GM20000 (cell line): ENCODE measurements at places on chromosomes 7 and 10.

DNA sequence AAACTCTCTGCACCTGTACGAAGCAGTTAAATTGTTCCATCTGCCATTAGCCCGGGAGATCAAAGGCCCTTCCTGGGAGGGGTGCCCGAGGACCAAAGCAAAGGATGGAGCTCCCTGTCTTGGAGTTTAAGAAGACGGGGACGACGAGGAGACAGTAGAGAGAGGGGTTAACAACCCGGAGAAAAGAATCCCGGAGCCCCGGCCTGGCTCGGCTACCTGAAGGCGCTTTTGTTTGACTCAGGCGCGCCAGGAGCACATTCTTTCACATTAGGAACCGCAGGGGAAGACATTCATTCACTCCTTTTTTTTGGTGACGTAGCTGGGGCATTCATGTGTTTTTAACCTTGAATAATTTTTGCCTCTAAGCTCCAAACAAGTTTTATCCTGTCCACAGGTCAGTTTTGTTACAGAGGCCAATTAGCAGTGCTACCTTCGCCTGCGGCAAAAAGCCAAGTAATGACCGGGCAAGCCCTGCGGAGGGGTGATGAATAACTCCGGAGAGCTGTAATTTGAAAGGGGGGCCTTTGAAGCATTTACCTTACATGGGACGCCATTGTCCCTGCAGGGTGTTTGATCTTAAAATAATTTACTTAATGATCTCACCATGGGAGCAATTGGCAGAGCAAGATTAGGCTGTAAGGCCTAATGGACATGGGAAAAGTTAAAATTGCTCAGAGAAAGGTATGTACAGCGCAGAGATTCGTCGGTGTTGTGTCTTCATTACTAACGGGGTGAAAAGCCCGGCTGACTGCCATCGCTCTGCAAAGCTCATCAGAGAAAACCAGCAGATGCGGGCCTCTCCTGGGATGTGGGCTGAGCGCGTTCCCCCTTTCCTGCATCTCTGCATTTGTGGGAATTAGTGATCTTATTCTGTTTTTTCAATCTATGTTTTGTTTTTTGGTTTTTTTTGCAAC lies 258.0 kb upstream of the SP4 start:
- no peak for DNase-seq

DNA sequence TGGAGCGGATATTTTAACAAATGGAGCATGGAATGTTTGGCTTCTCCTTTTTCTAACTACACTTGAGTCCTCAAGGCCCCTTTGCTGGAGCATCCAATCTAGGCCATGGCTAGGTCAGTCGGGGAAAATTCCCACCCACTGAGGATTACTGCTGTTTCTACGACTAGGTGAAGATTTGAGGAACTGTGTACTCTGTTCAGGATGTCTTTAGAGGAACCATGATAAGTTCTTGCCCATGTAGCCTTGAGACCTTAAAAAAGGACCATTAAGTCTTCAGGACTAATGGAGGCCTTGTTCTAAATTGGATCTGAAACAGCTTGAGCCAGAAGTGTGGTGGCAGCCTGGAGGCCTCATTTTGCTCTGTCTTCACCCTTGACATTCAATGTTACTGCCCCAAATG lies 6.2 kb downstream of the AGK start:
- no peak for DNase-seq

- peak; percentile 31 for DNase-seq
These were observed 3.4 kb downstream of the EVX1 start for GRCh38 chr7:27245798-27246691.

DNA sequence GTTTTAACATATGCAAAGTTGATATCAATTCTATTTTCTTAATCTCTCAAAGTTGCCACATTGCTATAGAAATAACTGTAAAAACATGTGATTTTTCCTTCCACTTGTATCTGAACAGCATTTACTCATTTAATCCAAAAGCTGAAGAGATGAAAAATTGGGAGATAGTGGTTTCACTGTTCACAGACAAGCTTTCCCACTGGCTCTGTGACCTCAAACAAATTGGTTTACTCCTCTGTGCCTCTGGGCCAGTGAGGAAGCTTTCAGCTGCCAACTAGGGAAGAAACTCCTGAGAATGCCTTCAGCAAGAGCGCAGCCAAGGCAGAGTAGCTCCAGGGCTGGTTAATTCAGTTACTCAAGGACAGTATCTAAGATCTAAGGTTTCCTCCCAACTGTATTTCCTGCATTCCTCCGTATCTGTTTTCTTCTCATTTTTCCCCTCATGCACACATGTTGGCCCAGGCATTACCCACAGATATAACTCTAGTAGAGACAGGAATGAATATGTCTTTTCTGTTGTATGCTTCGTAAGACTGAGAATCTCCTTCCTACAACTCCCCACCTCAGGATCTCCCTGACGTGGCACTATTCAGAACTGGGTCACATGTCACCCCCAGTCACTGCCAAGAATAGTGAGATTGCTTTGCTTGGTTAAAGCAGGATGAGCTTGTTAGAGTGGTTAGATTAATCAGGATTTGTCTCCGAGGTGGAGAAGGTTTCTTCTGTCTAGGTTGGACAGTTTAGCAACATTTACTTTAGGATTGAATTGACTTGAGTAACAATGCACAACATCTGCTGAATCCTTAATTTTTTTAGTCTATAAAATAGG lies 315.7 kb downstream of the NRG3 start:
- DNase-seq = no peak

- no peak for DNase-seq
These were observed 89.0 kb downstream of the NKX6-2 start for GRCh38 chr10:132696728-132697577.

DNA sequence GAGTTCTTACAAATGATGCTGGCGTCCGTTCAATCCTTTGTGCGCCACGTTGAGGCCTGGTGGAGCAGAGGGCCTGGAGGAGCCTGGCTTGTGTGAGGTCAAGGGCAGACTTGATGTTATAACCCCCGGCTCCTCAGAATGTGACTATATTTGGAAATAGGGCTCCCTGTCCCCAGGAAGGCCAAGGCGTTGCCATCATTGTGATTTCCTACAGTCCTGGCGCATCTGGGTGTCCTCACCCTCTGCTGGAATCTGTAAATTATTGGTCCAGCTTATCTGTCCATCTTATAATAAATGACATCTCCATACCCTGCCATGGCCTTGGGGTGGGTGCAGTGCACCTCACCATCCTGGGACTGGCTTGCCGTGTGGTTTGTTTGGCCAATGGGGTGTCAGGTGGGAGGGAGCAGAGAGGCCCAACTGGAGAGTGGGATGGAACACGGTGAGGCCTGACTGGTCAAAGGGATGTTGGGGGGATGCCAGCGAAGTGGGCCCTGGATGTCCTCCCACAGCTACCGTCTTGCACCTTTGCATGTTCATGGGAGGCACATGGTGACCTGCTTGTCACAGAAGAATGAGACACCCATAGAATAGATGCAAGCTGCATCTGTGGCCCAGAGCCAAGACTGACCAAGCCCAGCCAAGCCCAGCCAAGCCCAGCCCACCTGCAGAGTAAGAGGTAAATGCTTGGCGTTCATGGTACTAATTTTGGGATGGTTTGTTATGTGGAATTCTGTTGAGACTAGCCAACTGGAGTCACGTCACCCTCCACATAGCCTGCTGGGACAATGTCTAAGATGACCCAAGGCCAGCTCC lies 11.1 kb upstream of the LRRC27 start:
- DNase-seq = no peak

DNA sequence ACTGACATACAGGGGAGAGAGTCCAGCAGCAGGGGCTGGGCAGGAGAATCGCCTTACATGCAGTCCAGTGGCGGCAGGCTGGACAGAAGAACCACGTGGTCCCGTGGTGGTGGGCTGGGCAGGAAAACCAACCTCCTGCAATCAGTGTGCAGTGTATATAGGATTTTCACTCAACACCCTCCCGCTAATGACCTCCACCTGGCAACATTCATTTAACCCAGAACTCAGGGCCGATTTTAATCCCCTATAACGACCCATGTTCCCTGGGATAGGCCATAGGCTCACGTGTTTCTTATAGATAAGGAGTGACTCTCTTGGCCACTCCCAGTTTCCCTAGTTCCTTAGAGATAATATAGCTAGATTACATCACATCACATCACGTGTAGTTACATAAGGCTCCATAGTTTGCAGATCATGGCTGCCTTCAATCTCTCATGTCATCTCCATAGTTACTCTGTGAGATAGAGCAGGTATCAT lies 19.4 kb downstream of the MTURN start:
- DNase-seq = no peak

DNA sequence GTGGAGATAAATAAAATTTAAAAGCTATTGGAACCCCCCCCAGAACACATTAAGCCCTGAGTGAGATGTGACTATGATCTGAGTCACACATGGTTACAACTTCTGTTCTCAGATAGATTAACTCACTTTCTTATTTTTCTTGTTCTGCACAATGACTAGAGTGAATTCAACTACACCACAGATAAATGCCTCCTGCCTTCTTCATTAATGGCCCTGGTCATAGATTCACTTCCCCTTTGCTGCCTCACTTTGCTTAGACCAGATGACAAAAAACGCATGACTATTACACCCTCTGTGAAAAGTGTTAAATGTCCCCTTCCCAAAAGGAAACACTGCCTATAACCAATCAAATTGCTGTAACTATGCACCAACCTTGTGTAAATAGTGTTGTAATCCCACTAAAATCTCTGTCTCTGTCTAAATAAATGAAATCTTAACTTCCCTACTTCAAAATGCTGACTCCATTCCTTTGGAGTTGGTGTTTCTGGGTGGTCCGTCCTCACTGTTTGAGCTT lies 49.4 kb downstream of the AKR1D1 start:
- peak; percentile 64 for DNase-seq

DNA sequence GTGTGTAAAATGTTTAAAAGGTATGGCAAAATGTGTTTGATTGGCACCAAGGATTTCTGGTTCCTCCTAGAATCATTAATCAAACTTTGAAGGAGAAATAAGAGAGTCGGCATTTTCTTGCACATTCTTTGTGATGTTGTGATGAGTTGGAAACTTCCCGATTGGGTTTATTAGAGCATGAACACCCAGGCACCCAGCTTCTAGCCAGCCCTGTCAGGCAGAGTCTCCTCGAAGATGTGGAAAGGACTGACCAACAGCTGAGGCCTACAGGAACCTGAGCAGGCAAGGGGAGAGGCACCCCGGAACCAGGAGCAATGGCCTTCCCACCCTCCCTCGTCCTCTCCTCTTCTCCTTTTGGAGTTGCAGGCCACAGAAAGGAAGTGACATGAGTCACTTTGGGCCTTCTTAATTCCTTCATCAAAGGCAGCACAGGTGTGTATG lies 68.7 kb downstream of the EGFR start:
- DNase-seq = no peak

DNA sequence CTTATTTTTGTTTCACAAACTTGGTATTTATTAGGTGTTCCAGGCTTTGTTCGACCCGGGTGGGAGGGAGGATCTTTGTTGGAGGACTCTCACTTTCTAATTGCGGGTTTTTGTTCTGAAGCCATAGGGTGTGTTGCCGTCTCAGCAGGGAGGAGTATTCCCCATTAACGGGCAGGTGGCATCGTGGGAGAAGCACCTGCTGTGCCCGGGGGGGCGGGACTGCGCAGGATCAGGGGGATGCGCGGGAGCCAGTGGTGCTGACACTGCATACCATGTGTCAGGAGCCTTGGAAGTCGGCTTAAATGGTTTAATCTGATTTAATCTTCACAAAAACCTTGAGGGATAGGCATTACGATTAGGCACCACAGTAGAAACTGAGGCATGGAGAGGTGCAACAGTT lies 113.0 kb downstream of the MGMT start:
- DNase-seq = no peak

DNA sequence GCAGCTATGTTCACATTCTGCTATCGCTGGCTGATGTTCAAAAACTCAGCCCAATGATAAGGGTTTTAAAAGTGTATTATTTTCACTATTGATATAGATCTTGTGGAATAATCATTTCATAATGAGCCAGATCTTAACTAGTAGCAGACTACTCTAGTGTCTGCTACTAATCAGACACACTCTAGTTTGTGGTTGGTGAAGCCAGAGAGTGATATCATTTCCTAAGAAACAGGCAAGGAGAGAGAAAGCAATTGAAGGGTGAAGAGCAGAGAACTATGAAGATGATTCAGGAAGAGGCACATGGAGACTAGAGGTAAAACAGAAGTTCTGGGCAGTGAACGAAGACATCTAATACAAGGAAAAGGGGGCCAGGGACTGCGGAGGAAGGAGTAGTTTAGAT lies 58.2 kb upstream of the BET1 start:
- no peak for DNase-seq

DNA sequence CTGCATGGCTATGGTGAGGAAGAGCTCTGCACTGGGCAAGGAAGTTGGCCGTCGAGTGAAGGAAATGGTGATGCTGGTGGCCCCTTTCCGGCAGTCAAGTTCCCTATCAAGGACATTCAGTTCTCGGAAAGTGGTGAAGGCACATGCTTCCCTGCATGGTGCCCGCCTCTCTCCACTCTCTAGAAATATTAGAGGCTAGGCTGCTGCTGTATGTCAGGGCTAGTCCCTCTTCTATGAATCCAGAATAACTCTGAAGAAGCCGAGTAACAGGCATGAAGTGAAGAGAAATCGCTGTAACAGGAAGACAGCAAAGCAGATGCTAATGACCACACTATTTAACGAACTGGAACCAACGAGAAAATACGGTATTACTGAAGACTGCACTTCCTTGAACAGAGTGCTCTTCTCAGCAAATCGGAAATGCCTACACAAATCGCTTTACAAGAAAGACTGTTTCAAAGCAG lies 5.4 kb downstream of the IDI1 start:
- DNase-seq = peak; percentile 65

GRCh38 chr7:92916770-92917224 lies 80.4 kb upstream of the CDK6 start:
- DNase-seq = no peak

DNA sequence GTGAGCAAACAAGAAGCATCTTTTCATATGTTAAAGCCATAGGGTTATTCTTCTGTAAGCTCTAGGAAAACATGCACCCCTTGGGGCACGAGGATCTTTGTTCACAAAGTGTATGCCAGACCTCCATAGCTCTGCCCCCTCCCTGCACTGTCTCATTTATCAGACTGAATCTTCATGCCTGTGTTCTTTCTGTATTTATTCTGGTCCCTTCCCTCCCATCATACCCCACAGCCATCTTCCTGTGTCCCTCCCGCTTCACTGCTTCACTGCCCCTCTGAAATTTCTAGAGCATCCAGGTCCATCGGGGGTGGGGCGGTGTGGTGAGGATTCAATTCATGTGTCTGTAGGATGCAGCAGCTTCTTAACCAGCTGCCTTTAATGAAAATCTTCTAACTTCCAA lies 7.5 kb downstream of the EPHB6 start:
- no peak for DNase-seq

- no peak for DNase-seq
These were observed 5.5 kb downstream of the NOC3L start for GRCh38 chr10:94357193-94357592.

DNA sequence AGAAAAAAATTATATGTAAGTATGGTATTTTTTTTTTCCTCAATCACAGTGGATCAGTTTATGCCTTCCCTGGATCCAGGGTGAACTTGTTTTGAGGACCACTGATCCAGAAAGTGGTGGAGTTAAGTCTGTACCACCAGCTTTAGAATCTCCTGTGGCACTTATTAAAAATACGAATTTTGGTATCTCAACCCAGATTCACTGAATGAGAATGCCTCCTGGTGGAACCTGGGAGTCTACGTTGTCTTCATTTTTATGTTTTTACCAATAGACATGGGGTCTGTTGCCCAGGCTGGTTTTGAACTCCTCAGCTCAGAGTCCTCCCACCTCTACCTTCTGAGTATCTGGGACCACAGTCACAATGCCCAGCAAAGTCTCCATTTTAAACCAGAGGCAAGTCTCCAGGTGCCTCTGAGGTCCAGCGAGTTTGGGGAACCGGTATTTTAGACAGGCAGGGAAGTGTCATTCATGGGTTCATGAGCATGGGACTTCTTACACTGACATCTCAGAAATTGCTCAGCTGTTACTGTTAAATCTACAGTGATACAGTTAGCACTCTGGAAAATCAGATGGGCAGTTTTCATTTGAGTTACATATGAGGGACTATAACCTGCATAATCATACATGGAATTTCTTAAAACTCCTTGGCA lies 200.9 kb downstream of the AUTS2 start:
- no peak for DNase-seq
